ENCODE measurements at places on chromosomes 5 and 9.
A peak's percentile ranks its signal among the peaks of the same experiment; 100 is the strongest.

DNA sequence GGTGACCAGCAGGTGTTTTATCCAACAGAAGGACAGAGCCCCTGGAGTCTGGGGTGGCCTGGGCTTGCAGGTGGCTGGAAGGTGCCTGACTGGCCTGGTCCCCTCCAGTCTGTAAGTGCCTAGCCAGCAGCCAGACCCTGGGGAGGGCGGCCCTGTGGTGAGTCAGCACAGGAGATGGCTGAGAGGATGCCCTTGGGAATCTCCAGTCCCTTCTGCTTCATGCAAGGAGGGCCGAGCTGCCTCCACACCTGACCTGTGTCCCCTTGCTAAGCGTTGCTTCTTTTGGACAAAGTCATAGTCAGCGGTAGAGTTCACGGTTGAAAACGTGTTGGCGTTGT is 20.2 kb downstream of the OBP2B start:
- no peak for DNase-seq

DNA sequence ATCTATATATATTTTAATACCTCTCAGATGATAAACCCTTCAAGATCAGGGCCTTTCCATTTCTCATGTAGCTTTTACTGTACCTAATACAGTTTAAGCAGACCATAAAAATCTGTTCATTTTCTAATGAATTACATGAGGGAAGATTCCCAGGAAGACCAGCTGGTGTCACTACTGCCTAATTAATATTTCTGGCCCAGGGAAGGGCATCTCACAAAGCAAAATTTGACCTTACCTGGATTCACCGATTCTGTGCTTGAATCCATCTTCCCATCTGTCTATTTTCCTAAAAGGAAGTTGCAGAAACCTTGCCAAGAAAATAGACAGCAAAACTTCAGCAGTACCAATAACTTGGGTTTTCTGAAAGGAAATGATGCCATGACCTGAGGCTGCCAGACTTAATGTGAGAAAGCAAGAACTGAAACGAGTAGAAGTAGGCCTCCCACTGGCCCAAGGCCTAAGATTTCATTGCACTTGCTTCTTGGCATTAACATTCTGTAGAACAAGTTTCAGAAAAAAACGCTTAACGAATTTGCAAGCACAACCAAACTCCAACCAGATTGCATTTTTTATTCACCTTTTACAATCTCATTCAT is 83.0 kb upstream of the GLIS3 start:
- peak; percentile 94 for DNase-seq

DNA sequence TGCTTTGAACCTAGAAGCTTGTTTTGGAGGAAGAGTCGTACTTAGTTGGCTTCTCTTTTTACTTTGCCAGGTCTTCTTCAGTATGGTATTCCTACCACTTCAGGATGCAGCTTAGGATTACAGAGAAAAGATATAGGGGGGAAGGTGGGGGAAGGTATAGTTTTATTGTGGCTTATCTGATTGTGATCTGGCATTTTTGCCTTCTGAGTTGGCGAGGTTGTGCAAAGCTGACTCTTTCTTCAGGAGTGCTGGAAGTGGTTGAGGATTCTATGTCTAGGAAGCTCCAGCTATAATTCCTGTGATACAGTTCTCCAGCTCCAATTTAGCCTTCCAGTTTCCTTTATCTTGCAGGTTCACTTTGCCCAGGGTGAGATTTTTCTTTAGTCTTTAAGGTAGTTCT is 7.0 kb downstream of the CDC42SE2 start:
- DNase-seq = no peak

DNA sequence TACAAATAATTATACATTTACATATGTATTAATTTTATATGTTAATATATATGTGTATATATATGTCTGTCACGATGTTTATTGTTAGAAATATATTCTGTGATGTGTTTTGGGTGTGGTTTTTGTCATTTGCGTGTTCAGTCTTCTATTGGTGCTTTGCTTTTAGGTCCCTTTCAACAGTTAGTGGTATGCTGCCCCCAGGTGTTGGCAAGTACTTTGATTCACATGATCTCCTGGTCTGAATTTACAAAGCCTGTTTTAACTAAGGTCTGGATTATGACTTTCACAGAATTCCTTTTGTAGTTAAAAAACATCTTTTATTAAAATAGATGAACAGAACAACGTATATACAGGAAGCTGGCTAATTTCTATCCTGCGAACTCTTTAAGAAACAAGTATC is 271.5 kb downstream of the CCDC171 start:
- DNase-seq = peak; percentile 22

GRCh38 chr5:39073767-39074016 is 507 bp downstream of the RICTOR start:
- no peak for DNase-seq

DNA sequence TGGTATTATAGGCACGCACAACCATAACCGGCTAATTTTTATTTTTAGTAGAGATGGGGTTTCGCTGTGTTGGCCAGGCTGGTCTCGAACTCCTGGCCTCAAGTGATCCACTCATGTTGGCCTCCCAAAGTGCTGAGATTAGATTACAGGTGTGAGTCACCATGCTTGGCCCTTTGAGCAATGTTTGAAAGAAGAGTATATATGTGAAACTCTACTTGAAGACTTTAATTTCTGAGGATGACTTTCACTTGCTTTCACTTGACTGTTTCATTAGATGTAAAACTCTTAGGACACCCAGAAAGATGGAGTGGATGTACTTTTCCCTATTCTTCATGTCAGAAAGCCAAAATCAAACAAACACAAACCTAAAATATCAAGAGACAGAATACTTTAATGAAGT is 43.8 kb upstream of the GAS1 start:
- DNase-seq = no peak

- DNase-seq = no peak
Measured at GRCh38 chr9:686321-686813, 155.1 kb upstream of the DMRT1 start.

DNA sequence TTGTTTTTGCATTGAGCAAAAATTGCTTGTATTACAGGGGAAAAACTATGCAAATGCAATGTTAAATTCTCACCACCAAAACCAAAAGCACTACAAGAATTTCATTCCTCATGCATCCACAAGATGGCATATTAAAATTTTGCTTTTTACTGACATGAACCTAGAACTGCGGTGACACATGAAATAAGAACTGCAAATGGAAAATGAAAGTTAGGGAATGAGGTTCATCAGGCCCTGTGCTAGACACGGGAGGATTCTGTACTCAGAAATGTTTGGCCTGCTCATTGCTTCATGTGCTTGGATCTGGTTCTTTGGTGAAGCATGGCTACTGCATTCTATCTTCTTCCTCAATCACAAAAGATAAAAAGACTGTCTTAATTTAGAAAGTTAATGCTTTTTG is 9.1 kb upstream of the RFK start:
- peak; percentile 92 for DNase-seq

DNA sequence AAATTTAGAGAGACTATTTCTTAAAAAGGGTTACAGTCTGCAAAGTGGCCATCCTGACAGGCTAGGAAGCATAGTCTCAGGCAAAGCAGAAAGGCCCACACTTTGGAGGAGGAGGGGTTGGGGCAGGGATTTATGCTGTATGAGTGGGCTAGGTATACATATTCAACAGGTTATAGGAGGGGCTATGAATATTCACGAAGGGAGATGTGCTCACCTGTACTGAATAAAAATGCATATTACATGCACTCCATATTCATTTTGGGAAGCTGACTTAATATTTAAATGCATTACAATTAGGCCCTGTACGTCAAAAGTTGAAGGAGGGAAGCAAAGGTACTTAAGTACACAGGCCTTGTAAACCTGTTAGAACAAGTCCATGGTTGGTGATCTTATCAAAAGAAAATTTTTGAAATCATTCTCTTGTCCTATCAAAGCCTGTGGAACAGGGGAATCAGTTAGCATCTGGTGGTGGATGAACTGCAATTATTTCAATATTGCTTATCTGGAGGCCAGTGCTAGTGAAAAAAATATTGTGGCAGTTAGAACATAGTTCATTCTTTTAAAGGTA is 1.6 kb downstream of the CENPP start:
- peak; percentile 23 for DNase-seq

DNA sequence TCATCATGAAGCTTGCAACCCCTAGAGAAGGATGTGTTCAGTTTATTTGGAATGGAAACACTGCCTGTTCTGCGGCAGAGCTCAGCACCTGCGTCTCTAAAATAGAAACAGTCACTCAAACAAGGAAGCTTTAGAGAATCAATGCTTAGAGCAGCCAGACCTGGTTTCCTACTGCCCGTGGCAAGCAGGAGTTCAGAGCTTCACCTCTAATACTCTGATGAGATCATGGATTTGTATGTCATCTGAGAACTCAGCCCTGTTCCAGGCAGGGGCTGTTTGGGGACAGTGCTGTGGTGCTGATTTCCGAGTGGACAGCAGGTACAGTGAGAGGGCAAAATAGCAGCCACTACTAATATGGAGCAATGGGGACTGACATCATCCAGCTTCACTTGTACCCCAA is 236.0 kb upstream of the IRX1 start:
- no peak for DNase-seq

GRCh38 chr9:101418518-101419430 is 16.8 kb downstream of the ALDOB start:
- DNase-seq = no peak

All from OCI-M1 (cell line).